Pancreas (tissue), 10 donors: ENCODE measurements at places on chromosomes 11 and 22. TPM values are rescaled to one million over a fixed set of nuclear protein-coding genes. Genes with fewer than 3 reads are reported as not detected.

Gene APOL5
- polyA plus RNA-seq: 0.07 TPM

Gene HORMAD2
- not detected for polyA plus RNA-seq

Gene OR2D2
- not detected for polyA plus RNA-seq

Gene PAMR1
- 0.42 TPM for polyA plus RNA-seq

Gene MPZL3
- polyA plus RNA-seq: 5.3 TPM

Gene SYCE3
- polyA plus RNA-seq: 0.80 TPM

Gene BDNF
- 0.12 TPM for polyA plus RNA-seq

Gene PVALB
- not detected for polyA plus RNA-seq

Gene MMP10
- polyA plus RNA-seq: not detected

Gene LDLRAD3
- 6.0 TPM for polyA plus RNA-seq

Gene CSNK2A3
- polyA plus RNA-seq: 0.19 TPM

Gene LRRC74B
- polyA plus RNA-seq: 0.05 TPM

Gene FJX1
- polyA plus RNA-seq: 4.6 TPM

Gene SCGB1C1
- 1.1 TPM for polyA plus RNA-seq

Gene SCT
- not detected for polyA plus RNA-seq

Gene CCDC116
- polyA plus RNA-seq: 1.2 TPM

Gene KCNA4
- polyA plus RNA-seq: 0.15 TPM

Gene DSCAML1
- 1.7 TPM for polyA plus RNA-seq

Gene OR4A47
- polyA plus RNA-seq: not detected

Gene PNPLA3
- 0.07 TPM for polyA plus RNA-seq

Gene ARHGEF17
- 24.0 TPM for polyA plus RNA-seq

Gene GAS2
- 4.1 TPM for polyA plus RNA-seq

Gene RFPL2
- polyA plus RNA-seq: 0.19 TPM
